HEK293T (cell line): ENCODE measurements at places on chromosomes 5 and 9.

DNA sequence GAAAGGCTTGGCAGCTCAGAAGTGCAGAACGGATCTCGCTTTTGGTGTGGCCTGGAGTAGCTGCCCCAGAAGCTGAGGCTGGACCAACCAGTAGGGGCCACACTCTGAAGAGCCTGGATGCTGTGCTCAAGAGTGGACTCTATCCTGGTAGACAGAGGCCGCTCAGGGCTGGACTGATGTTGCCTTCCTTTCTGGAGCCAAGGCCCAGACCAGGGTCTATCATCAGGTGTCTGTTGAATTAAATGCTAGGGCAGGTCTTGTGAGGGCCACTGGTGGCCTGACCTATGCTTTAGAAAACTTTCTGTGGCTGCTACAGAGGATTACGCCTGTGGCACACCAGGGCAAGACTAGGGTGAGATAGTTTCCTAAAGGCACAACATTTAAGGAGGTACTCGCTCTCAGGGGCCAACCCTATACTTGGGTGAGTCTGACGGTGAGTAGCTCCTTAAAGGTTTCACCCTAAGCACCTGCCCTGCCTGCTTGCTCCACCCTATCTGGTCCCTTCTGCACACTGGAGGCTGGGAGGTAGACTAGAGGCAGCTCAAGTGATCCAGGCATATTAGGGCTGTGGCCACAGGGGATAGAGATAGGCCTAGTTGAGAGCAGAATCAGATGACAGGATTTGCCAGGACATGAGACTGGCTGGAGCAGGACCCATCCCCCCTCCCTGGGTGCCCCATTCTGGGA lies 9.8 kb upstream of the IRF1 start:
- DNase-seq, result no peak

- no peak for DNase-seq
These were observed 102.0 kb upstream of the FSTL4 start for GRCh38 chr5:133714161-133714915.

DNA sequence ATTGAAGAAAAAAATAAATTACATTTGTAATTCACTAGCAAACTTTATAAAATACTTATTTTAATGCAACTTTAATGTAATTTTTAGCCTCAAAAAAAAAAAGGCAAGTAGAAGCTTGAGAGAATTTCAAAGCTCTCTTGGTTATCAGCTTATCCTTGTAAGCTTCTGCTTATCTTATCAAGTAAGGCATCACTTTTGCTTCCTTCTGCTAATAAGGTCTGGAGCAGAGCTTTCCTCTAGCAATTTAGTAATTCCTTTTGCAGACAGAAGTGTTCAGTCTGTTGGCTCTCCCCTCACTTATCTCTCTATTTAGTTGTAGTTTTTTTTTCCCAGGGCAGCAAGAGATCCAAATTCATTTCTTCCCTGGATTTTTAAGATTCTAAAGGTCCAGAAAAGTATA lies 525.0 kb downstream of the ISL1 start:
- no peak for DNase-seq

- DNase-seq, result no peak
These were observed 372.8 kb downstream of the KIAA0825 start for GRCh38 chr5:94245608-94246007.

DNA sequence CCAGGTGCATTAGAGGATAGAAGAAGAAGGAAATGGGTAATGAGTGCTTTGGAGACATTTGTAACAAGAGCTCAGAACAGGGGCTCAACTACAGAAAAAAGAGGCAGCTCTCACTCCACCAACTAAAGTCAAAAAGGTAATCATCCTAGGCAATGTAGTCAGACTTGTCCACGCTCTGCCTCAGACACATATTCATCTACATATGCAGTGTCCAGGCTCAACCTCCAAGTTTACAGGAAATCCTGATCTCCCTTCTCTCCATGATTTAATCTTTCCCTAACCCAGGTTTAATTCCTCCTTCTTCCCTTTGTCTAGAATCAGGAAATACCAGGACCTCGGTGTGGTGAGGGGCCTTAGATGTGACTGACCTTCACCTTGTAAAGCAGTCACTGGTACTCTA lies 65.7 kb upstream of the SELENOP start:
- DNase-seq, result no peak

DNA sequence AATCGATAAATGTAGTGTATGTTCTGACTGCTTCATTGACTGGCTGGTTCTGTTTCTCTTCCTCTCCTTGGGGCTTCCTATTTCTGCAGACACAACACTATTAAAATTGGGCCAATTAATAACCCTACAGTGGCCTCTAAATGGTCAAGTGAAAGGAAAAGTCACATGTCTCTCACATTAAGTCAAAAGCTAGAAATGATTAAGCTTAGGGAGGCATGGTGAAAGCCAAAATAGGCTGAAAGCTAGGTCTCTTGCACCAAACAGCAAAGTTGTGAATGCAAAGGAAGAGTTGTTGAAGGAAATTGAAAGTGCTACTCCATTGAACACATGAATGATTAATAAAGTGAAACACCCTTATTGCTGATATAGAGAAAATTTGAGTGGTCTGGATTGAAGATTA lies 58.2 kb downstream of the CCNH start:
- DNase-seq, result no peak

DNA sequence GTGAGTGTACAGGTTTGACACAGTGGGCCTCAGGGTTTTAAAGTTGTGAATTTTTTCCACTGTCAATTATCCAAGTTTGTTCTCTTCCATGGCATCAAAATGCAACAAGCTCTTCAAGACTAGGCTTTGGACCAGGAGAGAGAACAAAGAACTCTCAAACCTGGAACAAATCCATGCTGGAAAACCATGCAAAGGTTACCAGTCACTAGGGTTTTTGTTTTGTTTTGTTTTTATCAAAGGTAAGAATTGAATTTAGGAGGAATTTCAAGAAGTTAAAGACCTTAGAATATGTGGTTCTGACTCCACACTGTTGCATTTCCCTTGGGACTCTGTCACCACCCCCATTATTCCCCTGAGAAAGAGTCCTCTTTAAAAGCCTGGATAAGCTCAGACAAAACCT lies 191.1 kb upstream of the PIK3R1 start:
- DNase-seq, result no peak

- DNase-seq, result no peak
These were observed 642.1 kb downstream of the KCTD16 start for GRCh38 chr5:144812763-144813162.

GRCh38 chr5:95725937-95726810 lies 5.0 kb upstream of the RHOBTB3 start:
- DNase-seq, result no peak

GRCh38 chr5:91928754-91929521 lies 545.8 kb upstream of the ARRDC3 start:
- DNase-seq, result peak; percentile 12

- no peak for DNase-seq
These were observed 3.3 kb upstream of the UAP1L1 start for GRCh38 chr9:137073992-137074399.

GRCh38 chr9:29208670-29209069 lies 1635.4 kb upstream of the C9orf72 start:
- no peak for DNase-seq

- DNase-seq, result no peak
These were observed 71.2 kb upstream of the SLC28A3 start for GRCh38 chr9:84411683-84412267.

DNA sequence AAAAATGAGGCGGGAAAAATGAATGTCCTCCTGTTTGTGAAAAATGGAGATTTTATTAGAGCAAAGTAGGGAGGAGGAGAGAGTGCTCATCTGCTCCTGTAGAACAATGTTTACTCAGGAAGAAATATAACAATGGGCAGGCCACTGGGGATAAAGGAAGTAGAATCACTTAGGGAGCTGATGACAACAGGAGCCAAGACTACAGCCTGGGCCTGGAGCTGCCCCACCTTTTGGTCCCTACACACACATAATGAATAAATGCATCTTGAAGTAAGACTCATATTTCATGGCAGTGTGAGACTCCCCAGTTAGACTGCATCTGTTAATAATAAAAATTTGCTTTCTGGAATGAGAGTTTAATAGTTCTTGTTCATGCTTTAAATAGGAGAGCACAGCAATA lies 1939.8 kb downstream of the EFNA5 start:
- no peak for DNase-seq

GRCh38 chr9:131264231-131264630 lies 12.1 kb downstream of the FAM78A start:
- DNase-seq, result no peak

DNA sequence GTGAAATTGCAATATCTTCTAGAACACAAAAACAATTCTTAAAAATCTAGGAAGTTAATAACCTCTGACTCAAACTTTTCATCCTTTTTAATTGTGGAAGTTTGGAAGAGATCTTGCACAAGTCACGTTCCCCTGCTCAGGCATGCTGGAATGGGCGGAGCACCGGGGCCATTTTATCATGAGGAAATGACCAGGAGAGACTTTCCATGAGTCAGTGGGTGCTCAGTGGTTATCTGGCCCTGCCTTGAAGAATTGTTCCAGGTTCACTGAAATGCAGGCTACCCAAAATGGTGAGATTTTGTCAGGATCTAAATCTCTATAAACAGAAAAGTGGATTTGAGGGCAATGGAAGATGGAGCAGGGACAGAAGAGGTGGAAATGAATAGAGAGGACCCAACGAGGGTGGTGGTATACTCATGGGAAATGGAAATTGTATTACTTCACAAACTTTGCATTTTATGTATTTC lies 61.2 kb downstream of the FYB1 start:
- no peak for DNase-seq

DNA sequence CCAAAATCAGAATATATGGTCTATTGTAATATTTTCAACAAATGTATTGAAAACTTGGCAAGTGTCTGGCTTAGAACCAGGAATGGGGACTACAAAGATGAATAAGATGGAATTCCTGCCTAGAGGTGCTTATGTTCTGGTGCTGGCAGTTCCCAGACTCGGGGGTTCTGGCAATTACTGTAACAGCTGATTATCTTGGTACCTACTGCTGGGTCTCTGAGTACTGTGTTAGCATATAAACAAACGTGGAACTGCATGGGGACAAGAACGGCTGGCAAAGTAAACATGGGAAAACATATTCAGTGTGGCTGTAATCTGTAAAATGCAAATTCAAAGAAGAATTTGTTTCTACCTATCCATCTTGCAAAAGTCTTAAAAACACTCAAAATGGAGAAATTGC lies 89.9 kb downstream of the SLC24A2 start:
- no peak for DNase-seq

DNA sequence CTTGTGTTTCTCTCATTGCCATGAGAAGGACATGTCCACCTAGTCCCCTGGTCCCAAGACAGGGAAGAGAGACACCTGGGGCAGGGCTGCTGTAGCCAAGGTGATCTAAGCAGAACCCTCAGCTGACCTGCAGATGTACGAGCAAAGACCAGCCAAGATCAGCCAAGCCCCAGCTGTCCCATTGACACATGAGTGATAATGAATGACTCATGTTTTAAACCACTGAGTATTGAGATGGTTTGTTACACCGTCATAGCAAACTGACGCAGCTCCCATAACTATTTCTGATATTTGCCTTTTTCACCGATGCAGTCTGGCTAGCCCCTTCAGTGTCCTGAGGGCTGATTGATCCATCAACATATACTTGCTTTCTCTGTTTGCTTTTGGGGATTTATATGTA lies 6.7 kb downstream of the OR1K1 start:
- DNase-seq, result no peak

GRCh38 chr9:21967702-21968101 lies 26.5 kb downstream of the CDKN2A start:
- no peak for DNase-seq

GRCh38 chr5:161167016-161167767 lies 315.2 kb upstream of the ATP10B start:
- DNase-seq, result no peak

DNA sequence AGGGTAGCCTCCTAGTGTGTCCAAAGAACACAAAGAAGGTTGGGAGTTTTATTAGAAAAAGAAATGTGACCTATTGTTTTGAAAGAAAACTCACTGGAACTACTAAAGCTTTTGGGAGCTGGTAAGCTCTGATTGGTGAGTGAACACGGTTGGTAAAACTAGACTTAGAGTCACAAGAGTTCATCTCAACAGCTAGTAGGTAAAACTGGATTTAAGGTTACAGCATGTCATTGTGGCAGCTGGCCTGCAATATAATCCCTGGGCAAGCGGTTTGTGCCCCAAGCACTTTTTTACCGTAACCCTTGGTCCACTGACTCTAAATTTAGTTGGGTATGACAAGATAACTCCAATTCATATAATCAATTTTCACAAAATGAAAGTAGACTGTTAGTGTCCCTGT lies 47.4 kb downstream of the UBAP2 start:
- DNase-seq, result no peak
